Lung (tissue), 17 donors: ENCODE measurements at places on chromosomes 13 and 19.

DNA sequence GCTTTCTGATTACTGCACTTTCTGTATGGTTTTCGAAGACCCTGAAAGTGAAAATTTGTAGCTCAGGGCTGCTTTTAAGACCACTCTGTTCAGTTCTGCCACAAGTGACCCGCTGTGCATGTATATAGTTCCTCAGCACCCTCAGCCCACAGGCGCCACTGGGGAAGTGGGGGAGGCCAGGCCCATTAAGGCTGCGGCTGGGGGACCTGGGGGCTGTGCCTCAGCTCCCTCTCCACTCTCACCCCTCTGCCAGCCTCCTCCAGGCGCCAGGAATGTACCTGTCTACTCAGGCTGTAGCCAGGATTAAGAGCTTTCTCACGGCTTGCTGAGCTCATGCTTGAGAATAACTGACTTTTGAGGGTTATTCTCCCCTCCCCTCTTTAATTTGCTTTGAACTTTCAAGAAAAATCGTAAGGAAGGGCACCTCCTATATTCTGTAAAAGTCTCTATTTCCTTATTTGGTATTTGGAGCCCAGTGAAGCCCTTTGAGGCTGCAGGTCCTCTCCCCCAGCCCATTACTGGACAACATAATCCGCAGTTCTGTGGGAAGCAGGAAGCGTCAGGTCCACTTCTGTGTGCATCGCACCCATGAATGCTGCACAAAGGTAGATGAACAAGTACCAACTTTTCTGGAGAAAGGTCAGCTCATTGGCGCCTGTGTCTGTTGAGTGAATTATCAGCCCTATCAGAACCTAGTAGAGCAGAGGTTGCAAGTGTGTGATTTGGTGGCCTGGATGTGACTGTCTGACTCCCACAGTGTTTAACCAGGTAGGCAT lies 29.6 kb downstream of the GJA3 start:
- no peak for DNase-seq

GRCh38 chr13:62920159-62920558 lies 1504.5 kb upstream of the PCDH20 start:
- no peak for DNase-seq

GRCh38 chr13:50460358-50460757 lies 383.1 kb downstream of the DLEU7 start:
- no peak for DNase-seq

GRCh38 chr19:10088949-10089554 lies 2.9 kb downstream of the SHFL start:
- DNase-seq = no peak

- no peak for DNase-seq
Observed at GRCh38 chr19:22606212-22606553, 27.9 kb upstream of the ZNF492 start.

GRCh38 chr13:101149735-101150384 lies 266.4 kb downstream of the NALCN start:
- DNase-seq = no peak

DNA sequence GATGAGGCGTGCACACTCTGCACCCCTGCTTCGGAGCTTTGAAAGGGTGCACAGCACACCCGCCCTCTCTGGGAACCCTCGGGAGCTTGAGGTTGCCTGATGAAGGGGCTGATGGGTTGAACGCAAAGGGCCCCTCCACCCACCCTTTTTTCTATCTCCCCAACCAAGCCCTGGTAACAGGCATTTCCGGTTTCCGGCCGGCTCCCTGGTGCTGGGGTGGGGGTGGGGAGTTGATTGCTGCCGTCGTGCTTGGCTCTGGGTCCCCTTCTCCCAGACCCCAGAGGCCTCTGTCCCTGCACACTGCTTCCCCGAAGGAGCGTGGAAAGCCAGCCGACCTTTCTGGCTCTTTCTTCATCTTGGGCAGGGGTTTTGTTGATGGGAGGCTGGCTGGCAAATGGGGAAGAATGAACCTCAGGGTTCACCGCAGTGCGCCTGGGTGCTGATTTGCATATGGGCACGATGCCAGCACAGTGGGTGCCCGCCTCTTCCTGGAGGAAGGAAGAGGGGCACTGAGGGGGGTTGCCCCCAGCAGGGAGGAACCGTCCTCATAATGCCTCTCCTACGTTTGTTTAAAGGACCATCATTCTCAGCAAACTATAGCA lies 29.1 kb downstream of the VAV1 start:
- DNase-seq = peak; percentile 69

DNA sequence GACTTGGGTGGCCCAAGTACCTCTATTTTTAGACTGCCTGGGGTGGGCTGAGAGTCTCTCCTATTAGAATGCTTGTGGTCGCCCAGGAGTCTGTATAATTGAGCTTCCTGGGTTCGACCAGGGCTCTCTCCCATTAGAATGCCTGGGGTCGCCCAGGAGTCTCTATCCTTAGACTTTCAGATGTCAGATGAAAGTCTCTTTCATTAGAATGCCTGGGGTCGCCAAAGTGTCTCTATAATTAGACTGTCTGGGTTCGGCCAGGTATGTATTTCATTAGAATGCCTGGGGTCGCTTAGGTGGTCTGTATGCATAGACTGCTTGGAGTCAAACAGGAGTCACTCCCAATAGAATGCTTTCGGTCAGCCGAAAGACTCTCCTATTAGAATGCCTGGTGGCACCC lies 1471.7 kb downstream of the UQCRFS1 start:
- DNase-seq = no peak

DNA sequence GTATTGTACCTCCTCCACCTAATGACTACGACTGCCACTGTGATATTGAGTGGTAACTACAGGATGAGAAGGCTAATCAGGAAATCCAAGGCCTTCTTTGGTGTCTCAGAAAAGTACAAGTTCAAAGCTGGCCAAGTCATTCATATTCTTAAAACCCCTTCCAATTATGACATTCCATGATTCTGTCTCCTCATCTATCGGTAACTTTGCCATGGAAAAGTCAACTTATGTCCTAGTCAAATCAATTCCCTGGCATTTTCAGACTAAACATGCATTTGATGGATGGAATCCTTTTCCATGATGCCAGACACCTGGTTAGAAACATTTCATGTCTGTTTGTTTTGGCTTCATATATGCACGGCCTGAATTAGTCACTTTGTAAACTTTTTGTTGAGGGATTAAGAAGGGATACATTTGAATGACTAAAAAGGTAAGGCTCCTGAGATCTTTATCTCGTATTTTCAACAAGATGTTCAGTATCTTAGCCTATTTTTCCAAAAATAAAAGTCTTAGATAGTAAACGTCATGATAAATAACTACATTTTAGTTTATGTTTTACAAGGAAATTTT lies 186.5 kb downstream of the NHLRC3 start:
- DNase-seq = peak; percentile 89

GRCh38 chr13:76750126-76750525 lies 136.1 kb downstream of the KCTD12 start:
- no peak for DNase-seq

GRCh38 chr13:100290165-100290801 lies 201.4 kb downstream of the PCCA start:
- DNase-seq = no peak

GRCh38 chr19:53892981-53893325 lies 11.0 kb downstream of the PRKCG start:
- no peak for DNase-seq
